ENCODE measurements at places on chromosomes 5 and 9.

GRCh38 chr9:35518225-35518821 is 28.4 kb downstream of the RUSC2 start:
- peak; percentile 92 for DNase-seq

- DNase-seq = no peak
Observed at GRCh38 chr5:53928641-53929040, 368.2 kb downstream of the NDUFS4 start.

- no peak for DNase-seq
Observed at GRCh38 chr9:133837627-133838597, 99.8 kb upstream of the SARDH start.

DNA sequence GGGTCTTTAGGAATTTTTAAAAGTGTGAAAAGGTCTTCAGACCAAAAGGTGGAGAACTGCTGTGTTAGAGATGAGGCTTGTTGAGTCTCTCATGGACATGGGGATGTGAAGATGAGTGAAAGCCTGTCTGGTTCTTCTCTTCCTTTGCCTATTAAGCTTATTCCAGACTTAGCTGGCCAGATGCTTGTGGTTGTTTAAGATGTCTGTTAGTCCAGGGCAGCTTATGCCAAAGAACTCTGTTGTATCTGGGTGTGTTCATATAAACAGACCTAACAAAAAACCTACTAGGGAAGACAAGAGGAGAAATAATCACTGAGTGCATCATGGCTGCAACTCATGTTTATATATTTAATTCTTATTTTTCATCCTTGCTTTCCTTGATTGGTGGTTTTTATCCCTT is 57.5 kb upstream of the NCS1 start:
- no peak for DNase-seq

DNA sequence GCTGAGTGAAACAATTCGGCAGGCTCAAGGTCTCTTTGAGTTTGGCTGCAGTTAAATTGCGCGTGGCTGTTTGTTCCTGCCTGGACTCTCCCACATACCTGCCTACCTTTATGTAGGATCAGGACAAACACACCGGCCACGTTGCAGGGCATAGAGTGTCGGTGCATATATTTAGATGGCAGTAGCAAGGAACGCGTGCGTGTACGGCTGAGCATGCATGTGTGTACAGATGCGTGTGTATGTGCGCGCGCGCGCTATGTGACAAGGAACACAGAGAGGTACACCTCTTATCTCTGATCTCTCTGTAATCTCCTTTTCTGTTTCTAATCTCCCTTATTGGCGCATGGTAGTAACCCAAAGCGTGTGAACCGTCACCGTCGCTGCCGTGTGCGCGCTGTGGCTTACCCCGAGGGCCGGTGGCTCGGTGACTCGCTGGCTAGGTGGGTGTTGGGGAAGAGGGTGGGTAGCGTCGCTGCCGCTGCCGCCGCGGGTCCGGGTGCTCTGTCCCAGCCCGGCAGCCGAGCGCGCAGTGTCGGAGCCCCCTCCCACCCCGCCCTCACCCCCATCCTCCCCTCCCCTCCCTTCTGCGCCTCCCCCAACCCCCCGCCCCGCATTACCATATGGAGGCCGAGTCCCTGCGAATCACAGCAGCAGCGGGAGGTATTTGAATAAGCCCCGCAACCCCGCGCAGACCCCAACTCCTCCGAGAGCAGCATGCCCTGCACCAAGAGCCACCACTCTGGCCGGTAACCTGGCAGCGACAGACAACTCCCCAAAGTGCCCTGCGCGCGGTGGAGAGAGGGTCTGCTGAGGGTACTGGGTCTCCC is 204.8 kb downstream of the MEF2C start:
- no peak for DNase-seq

DNA sequence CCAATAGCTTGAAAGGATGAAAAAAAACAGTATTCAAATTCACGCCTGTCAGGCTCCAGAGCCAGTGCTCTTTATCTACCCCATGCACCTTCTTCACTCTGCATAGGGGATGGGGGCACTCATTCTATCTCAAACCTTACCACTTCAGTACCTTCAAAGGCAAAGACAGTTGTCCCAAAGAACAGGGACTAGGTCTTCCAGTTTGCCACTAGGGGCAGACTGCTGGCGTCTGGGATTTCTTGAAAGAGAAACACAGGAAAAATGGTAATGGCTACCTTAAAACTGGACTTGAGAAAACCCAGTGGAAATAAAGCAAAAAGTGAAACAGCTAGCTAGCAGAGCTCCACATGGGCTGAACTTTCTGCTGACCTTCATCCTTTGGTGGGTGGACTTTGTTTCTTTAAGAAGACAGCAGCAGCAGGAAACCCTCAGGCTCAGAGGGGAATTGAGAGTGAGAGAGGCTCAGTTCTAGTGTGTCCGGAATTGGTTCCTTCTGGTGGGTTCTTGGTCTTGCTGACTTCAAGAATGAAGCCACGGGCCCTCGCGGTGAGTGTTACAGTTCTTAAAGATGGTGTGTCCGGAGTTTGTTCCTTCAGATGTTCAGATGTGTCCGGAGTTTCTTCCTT is 41.0 kb upstream of the SLC36A1 start:
- DNase-seq = peak; percentile 20

GRCh38 chr9:18971909-18972308 is 61.1 kb downstream of the SAXO1 start:
- no peak for DNase-seq

DNA sequence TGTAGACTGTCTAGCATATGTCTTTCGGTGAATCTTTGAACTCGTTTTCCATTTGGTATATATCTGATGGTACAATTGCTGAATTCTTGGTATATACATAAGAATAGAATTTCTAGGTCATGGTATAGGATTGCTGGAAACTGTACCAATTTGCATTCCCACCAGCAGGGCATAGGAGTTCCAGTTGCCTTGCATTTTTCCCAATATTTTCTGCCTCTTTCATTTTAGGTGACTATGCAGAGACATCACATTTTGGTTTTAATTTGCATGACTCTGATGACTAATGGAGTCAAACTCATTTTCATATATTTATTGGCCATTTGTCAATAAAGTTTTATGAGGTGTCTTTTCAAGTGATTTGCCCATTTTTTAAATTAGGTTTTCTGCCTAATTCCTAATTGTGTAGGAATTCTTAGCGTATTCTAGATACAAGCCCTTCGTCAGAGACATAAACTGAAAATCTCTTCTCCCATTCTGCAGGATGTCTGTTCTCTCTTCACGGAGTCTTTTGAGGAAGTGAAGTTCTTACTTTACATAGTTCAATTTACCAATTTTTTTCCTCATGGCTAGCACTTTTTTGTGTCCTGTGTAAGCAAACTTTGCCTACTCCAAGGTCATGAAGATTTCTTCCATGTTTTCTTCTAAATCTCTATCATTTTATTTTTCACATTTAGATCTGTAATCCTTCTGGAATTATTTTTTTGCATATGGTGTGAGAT is 28.9 kb upstream of the PDCD1LG2 start:
- peak; percentile 49 for DNase-seq

GRCh38 chr9:136847088-136847825 is 2.0 kb upstream of the PHPT1 start:
- no peak for DNase-seq

DNA sequence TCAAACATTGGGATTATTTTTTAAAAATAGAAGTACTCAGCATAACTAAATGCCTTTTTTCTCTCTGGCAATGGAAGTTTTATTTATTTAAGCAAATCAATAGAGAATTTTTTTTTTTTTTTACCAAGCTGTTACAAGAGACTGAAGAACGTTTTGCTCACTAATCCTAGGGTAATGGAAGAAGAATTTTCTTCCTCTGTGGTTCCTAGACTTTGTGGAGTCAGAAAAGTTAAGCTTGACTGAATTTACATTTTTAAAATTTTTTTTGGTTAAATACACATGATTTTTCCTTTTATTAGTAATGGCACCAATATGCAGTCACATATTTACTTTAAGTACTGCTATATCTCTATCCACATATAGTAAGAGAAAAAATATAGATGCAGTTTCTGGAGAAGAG is 189.8 kb downstream of the PCSK1 start:
- no peak for DNase-seq

GRCh38 chr5:150577378-150578139 is 62.9 kb upstream of the SYNPO start:
- no peak for DNase-seq

- DNase-seq = peak; percentile 63
Observed at GRCh38 chr9:127878652-127879390, 1.3 kb upstream of the AK1 start.

DNA sequence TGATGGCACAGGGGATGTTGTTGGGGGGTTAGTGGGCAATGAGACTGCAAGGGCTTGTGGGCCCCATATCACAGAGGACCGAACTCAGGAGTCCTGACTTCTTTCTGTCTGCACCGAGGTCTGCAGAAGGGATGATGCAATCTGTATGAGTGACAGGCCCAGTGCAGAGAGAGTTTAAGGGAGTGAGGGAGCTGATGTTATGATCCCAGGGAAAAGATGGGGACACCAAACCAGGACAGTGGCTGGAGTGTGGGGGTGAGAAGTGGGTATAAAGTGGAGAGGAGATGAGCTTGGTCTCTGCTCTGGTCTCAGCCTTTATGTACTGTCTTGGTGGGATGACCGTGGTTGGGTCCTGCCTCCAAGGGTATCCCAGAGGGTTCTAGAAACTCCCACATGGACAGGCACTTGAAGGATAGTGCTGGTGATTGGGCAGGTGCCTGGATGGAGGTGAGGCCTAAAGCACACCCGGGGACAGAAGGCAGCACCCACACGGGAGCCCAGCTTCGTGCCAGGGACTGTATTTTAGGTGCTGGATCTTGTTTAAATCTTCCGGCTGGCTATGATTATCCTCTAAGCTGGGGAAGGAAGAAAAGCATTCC is 21.9 kb downstream of the GSN start:
- DNase-seq = no peak

DNA sequence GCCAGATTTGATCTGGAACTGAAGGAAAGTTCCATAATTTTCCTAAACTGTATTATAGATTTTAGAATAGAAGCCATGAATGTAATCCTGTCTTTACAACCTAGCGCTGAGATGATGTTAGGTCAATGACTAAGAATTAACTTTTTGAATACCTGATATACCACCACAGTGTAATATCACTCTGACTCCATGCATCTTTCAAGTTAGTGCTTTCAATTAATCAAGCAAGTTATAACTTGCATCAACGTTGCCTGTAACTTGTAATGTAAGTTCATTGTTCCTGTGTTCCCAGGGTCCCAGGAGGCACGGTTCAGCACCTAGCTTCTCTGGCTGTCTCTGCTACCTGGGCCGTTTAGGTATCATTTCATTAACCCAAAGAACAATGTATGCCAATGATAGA is 139.3 kb downstream of the CSNK1G3 start:
- no peak for DNase-seq

DNA sequence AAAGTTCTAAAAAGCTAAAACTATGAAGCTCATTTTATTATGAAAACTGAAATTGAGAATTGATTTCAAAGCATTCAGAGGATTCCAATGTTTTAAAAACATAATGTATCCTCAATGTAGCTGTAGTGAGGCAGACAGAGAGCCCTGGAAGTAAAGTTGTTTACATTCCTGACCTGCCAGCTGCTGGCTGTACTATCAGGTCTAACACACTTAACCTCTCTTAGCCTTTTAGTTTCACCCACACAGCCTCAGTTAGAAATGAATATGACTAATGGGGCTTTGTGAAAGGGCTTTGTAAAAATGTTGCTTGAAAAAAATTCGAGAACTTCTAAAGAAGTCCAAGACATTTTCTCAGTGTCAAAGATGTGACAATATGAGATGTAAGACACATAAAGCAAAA is 122.6 kb downstream of the FBXL17 start:
- no peak for DNase-seq

- DNase-seq = no peak
Observed at GRCh38 chr9:132126680-132127236, 35.1 kb upstream of the NTNG2 start.

DNA sequence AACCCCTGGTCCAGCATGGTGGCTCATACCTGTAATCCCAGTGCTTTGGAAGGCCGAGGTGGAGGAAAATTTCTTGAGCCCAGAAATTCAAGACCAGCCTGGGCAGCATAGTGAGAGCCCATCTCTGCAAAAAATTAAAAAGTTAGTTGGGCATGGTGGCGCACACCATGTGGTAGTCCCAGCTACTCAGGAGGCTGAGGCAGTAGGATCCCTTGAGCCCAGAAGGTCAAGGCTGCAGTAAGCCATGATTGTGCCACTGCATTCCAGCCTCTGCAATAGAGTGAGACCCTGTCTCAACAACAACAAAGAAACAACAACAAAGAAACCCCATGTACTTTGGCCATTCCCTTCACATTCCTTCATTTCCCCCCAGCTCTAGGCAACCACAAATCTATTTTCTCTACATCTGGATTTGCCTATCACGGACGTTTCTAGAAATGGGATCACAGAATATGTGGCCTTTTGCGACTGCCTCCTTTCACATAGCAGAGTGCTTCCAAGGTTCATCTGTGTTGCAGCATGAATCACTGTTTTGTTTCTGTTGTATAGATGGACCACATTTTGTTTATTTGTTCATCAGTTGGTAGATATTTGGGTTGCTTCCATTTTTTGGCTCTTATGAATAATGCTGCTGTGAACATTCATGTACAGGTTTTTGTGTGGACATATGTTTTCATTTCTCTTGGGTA is 17.9 kb downstream of the MIGA2 start:
- DNase-seq = no peak

DNA sequence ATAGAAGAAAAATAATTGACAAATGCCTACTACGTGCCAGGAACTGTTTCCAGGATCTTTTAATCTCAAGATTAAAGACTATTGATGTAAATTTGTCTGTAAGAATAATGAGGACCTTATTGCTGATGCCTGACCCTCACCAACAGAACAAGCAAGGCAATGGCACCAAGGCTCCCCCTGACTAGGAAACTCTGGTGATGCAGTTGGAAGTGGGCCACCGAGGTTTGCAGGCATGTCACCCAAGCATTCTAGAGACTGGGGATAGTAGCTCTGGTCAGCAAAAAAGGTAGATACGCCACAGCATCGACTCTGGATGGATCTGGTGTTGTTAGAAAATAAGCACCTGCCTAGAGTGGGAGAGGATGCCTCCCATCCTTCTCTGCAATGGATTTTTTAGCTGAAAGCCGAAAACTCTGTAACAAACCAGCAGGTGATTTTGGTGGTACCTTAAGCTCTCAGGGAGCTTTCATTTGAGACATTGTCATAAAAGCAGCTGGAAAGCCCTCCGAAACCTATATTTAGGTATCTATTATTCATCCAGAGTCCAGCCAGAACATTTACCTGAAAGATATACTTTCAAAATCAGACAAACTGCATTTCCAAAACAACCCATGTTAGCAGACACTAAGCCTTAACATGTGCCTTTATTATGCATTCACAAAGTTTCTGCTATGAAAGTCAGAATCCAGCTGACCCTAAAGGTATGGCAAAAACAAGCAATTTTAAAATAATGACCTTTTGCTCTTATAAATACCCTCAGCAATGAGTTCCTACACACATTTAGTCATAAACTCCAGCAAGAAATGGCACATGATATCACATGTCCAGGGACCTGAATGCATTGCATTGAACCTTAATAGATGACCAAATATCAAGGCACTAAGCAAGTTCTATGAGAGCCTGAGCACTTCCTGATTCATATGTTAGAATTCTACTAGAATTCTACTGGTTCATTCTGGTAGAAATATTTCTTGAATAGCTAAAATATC is 308.4 kb downstream of the PDE4D start:
- no peak for DNase-seq

- peak; percentile 55 for DNase-seq
Observed at GRCh38 chr9:4985386-4986266, 554 bp downstream of the JAK2 start.

GRCh38 chr9:110083866-110084265 is 124.1 kb downstream of the C9orf152 start:
- no peak for DNase-seq
